ENCODE measurements at places on chromosomes 2 and 18.

GRCh38 chr2:171166328-171166983, 5.8 kb upstream of the TLK1 start:
- no peaks in the 10 kb centered on the region for H3K27me3 ChIP-seq
- no peaks in the 10 kb centered on the region for H3K36me3 ChIP-seq
- no peak for DNase-seq

DNA sequence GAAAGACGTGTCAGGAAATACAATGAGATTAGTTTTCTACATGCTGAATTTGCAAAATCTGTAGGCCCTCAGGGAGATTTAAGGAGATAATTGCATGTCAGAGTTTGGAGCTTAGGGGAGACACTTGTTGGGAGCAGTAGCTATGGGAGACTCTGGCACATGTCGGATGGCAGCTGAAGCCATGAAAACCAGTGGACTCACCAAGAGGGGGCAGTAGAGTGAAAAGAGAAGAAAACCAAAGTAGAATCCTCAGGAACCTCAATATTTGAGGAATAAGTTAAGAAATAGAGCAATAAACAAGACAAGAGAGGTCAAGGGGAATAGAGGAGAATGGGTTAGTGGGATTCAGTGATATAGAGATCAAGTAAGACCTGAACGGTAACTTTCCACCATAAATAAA, 24.8 kb downstream of the RUFY4 start:
- H3K4me3 ChIP-seq = no peak overlapping the region
- H3K36me3 ChIP-seq = no peaks in the 10 kb centered on the region
- H3K27ac ChIP-seq = no peak overlapping the region
- no peak for DNase-seq

DNA sequence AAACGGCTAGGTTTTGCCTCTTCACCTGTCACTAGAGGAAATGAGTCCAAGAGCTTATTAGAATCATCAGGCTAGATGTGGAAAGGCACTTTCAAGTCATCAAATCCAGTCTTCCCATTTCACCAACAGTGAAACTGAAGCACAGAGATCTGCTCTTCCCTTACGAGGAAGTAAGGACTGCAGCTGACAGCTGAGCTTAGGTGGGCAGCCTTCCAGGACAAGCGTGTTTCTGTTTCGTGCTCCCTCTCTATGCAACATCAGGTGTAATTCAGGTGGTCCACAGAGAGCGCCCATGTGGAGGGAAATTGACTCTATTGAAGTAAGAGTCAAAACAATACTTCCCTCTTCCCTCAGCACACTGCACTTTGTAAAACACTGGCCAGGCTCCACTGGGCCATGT, 5.5 kb downstream of the CYRIA start:
- H3K36me3 ChIP-seq = no peaks in the 10 kb centered on the region
- DNase-seq = no peak
- H3K27ac ChIP-seq = no peak overlapping the region

GRCh38 chr2:30981510-30981909, 156.7 kb downstream of the GALNT14 start:
- H3K36me3 ChIP-seq = no peaks in the 10 kb centered on the region
- H3K27me3 ChIP-seq = no peaks in the 10 kb centered on the region
- DNase-seq = no peak
- no peaks in the 10 kb centered on the region for H3K4me1 ChIP-seq

GRCh38 chr2:199627417-199627816, 169.7 kb upstream of the SATB2 start:
- H3K27me3 ChIP-seq = no peaks in the 10 kb centered on the region
- no peak overlapping the region for H3K4me3 ChIP-seq
- H3K4me1 ChIP-seq = no peaks in the 10 kb centered on the region
- no peaks in the 10 kb centered on the region for H3K36me3 ChIP-seq
- no peak overlapping the region for H3K27ac ChIP-seq

DNA sequence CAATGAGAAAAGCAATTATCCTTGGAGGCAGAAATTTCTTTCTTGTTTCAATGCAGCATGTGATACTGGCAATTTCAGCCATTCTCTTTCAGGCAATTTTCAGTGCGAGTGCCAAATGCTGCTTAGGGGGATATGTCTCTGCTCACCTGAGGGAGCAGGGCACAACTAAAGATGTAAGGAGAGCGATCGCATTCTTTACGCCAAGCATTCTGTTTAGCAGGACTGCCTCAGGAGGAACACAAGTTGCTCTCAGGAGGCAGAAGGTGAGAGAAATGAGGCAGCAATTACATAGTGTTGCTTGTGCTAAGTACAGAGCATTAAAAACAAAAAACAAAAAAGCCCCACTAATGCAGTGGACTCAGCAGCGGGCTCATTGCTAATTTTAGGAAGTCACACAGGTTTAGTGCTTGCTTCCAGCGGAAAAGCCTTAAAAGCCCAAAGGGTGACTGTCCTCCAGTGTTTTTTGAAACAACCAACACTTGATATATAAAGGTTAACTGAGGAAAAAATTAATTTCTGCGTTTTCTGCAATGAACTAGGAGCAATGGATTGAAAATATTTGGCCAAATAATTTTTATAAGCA, 116.9 kb downstream of the METTL8 start:
- H3K27ac ChIP-seq = no peak overlapping the region
- no peak for DNase-seq
- peaks cover 25% of the 10 kb centered on the region for H3K4me1 ChIP-seq

DNA sequence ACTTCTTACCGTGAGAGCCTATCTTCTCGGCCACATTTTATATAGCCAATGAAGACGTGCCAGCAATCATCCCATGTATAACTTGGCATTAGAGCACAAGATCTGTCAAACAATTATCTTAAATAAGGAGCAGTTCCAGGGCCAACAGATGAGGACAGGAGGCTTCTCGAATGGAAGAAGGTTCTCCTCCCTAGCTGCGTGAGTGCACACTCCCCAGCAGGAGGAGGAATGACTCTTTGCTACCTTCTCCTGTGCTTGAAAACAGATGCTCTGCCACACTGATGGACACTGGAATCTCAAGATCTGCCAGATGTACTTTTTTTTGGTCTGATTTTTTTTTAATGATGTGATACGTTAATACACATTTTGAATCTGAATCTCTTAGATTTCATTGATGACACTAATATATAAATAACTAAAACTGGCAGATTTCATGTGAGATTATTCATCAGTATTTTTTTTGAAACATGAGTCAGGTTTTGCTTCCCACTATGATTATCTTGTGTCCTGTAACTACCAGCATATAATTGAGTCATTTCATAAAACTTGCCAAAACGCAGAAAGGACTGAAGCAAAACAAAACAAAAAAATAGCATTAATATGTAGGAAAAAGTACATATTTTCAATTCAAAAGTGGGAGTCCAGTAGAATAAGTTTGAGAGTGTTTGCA, 626 bp upstream of the VIT start:
- H3K4me1 ChIP-seq = no peaks in the 10 kb centered on the region
- no peaks in the 10 kb centered on the region for H3K27me3 ChIP-seq
- peak overlapping the region; percentile 59 for H3K27ac ChIP-seq
- no peaks in the 10 kb centered on the region for H3K36me3 ChIP-seq

DNA sequence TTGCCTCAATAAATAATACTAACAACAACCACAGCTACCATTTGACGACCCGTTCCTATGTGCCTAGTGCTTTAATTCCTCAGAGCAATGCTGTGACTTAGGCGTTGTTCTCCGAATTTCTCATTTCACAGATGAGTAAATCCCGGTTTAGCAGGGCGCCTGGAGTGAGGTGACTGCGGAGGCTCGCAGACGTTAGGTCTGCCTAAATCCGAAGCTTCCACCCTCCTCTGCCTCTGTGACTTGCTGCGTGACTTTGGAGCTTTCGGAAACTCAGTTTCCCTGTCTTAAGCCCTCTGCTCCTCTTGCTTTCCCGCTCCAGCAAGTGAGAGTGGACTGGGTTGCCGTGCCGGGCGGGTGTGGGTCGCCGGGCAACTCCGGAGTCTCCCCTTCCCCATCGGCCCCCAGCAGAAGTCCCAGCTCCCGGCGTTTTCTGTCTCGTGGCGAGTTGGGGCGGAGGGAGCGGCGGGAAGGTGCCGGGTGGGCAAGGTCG, 711 bp upstream of the ATOH8 start:
- H3K4me3 ChIP-seq = peak overlapping the region; percentile 39
- H3K27me3 ChIP-seq = peaks cover 3% of the 10 kb centered on the region
- H3K4me1 ChIP-seq = peaks cover 19% of the 10 kb centered on the region
- peak overlapping the region; percentile 87 for H3K27ac ChIP-seq

DNA sequence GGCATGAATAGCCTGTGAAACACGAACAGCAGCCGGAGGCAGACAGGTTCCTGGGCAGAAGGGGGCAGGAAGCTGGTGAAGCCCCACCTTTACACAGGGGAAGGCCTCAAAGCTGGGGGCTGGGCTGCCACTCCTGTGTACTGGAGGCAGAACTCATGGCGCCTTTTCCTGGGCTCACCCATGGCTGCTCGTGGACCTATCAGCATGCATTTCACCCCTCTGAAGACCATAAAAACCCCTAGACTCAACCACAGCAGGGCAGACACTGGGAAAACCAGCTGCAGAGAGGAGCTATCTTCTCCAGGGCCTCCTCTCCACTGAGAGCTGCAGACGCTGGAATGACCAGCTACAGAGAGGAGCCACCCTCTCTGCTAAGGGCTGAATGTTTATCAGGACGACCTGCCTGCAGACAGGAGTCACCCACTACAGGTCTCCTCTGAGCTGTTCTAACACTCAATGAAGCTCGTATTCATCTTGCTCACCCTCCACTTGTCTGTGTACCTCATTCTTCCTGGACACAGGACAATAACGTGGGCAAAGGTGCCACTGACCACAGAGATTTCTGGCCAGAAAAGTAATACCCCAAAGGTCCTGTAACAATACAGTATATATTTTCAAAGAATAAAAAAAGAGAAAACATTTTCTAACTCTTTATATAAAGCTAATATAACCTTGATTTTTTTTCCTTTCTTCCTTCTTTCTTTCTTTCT, 18.9 kb upstream of the CCDC88A start:
- no peak for DNase-seq
- H3K36me3 ChIP-seq = no peaks in the 10 kb centered on the region
- H3K27ac ChIP-seq = no peak overlapping the region
- no peaks in the 10 kb centered on the region for H3K4me1 ChIP-seq
- H3K27me3 ChIP-seq = no peaks in the 10 kb centered on the region
- no peak overlapping the region for H3K4me3 ChIP-seq

DNA sequence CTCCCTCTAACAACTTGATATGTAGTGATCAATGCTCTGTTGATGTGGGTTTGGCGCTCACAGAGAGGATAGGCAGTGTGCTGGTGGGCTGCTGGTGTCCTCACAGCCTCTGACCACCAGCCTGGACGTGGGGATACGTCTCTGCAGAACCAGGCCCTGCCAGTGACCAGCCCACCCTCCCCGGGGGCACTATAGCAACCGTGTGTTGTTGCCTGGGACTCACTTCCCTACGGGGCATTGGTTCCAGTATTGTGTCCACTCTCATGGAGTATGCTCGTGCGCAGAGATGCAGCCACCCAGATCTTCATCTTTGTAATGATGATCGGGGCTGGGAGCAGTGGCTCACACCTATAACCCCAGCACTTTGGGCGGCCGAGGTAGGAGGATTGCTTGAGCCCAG, 180.1 kb downstream of the LDLRAD4 start:
- H3K27me3 ChIP-seq = no peaks in the 10 kb centered on the region
- no peak overlapping the region for H3K27ac ChIP-seq

DNA sequence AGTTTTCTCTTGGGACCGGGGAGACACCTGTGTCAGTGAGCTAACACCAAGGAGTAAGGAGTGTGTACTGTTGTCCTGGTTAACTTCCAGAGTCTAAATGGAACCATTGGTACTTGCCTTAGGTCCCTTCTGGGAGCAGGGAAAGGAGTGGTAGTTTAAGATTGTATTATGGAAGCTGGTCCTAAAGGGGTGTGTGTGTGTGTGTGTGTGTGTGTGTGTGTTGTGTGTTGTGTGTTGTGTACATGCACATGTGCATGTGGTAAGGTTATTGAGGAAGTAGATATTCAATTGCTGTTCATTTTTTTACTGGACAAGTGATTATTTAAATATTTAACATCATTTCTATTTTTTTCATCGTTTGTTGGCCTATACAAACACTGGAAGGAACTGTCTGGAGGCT, 1.4 kb downstream of the APLF start:
- H3K4me3 ChIP-seq = no peak overlapping the region
- H3K27ac ChIP-seq = peak overlapping the region; percentile 98
- H3K4me1 ChIP-seq = peaks cover 47% of the 10 kb centered on the region
- H3K27me3 ChIP-seq = no peaks in the 10 kb centered on the region
- DNase-seq = no peak

- no peak overlapping the region for H3K4me3 ChIP-seq
- no peaks in the 10 kb centered on the region for H3K4me1 ChIP-seq
- H3K27ac ChIP-seq = no peak overlapping the region
- H3K27me3 ChIP-seq = no peaks in the 10 kb centered on the region
Observed at GRCh38 chr2:55763721-55764120, 70.1 kb upstream of the PNPT1 start.

- no peak for DNase-seq
- no peaks in the 10 kb centered on the region for H3K27me3 ChIP-seq
- no peaks in the 10 kb centered on the region for H3K36me3 ChIP-seq
- H3K27ac ChIP-seq = no peak overlapping the region
- no peak overlapping the region for H3K4me3 ChIP-seq
Observed at GRCh38 chr2:16314691-16315457, 350.8 kb downstream of the CYRIA start.

DNA sequence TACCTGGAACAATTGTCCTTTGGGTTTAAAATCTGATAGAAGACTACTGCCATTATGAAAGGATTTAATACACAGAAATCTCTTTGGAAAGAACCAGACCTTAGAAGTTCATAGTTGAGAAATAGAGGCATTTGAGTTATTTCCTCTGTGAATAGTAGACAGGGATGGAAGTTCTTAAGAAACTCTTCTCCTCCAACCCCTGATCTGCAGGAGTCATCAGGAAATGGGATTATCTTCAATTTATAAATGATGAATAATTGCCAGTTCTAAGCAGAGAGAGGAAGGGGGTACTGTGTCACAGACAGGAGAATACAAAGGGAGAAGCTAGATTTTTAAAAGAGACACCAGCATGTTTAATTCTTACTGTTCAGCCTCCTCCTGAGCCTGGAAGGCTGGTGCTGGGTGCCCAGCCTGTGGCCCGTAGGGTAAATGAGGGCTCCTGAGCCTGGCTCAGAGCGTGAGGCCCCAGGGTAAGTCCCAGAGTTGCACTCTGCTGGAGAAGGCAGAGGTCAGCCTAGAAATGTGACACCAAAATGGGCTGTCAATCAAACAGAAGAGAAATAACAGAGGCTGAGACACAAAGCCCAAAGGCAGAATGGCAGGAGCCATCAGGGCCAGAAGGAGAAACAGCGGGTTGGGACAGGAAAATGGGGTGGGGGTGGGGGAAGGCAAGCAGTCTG, 58.2 kb upstream of the PKDCC start:
- H3K36me3 ChIP-seq = no peaks in the 10 kb centered on the region
- H3K27ac ChIP-seq = no peak overlapping the region
- DNase-seq = no peak
- no peaks in the 10 kb centered on the region for H3K4me1 ChIP-seq
- no peaks in the 10 kb centered on the region for H3K27me3 ChIP-seq
- no peak overlapping the region for H3K4me3 ChIP-seq

DNA sequence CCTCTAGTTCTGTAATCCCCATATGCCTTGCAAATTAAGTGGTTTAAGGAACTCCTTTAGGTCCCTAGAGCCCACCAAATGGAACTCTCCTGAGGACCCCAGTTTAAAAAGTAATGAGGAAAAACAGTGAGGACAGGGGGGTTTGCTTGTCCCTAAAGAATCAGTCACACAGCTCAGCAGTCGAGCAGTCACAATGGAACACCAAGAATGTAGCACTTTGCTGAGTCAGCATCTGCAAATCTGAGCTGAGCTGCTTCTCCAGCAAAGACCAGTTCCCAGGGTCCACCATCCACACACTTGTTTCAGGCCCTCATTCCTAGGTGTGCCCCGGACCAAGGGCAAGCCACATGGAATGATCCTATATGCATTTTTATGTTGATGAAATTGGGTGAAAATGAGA, 46.2 kb upstream of the NEDD4L start:
- no peak overlapping the region for H3K27ac ChIP-seq
- no peaks in the 10 kb centered on the region for H3K4me1 ChIP-seq
- no peak overlapping the region for H3K4me3 ChIP-seq
- no peaks in the 10 kb centered on the region for H3K36me3 ChIP-seq
- DNase-seq = no peak
- no peaks in the 10 kb centered on the region for H3K27me3 ChIP-seq

Data from esophagus squamous epithelium (tissue), 5 donors.